Cortex of kidney (tissue), 1 donor: ENCODE measurements at places on chromosomes 1 and 21.

DNA sequence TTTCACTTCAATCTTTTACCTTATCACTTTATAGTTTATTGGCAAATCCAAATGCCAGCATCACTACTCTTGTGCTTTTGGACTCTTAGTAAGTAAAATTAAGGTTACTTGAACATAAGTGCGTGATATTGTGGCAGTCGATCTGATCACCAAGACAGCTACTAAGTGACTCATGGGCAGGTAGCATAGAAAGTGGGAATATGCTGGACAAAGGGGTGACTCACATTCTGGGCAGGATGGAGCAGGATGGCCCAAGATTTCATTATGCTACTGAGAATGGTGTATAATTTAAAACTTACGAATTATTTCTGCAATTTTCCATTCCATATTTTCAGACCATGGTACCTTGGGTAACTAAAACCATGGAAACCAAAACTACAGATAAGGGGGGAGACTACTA lies 120.2 kb downstream of the ROR1 start:
- no peak for DNase-seq

- DNase-seq = no peak
Measured at GRCh38 chr1:108569097-108569728, 9.3 kb downstream of the EEIG2 start.

DNA sequence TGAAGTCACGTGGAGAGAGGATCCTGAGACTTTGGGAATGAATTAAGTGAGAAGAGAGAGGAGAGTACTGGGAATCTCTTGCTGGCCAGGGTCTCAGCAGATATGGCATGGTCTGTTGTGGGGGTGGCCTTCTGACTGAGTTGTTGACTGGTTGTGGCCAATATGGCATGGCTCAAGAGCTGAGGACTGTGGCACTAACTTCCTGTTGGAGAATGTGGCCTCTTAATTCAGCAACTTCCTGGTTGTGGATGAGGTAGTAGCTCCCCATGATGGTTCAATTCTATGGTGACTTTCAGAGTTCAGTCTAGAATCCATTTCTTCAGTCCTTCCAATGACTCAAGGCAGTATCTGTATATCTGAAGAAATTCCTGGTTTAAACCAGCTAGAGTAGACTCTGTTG lies 44.7 kb upstream of the PAXBP1 start:
- no peak for DNase-seq

- no peak for DNase-seq
Measured at GRCh38 chr1:247402120-247402675, 13.8 kb upstream of the NLRP3 start.

- no peak for DNase-seq
Measured at GRCh38 chr1:166087734-166088571, 78.8 kb downstream of the FAM78B start.

GRCh38 chr1:159949123-159949522 lies 3.7 kb upstream of the IGSF9 start:
- no peak for DNase-seq

GRCh38 chr1:55155522-55155921 lies 59.6 kb downstream of the USP24 start:
- no peak for DNase-seq

- no peak for DNase-seq
Measured at GRCh38 chr1:7646981-7647901, 123.9 kb upstream of the VAMP3 start.

- DNase-seq = no peak
Measured at GRCh38 chr1:83854456-83854855, 144.5 kb downstream of the TTLL7 start.

GRCh38 chr1:24914226-24915069 lies 15.6 kb downstream of the RUNX3 start:
- no peak for DNase-seq

- DNase-seq = no peak
Measured at GRCh38 chr1:10793129-10793651, 3.3 kb downstream of the CASZ1 start.

DNA sequence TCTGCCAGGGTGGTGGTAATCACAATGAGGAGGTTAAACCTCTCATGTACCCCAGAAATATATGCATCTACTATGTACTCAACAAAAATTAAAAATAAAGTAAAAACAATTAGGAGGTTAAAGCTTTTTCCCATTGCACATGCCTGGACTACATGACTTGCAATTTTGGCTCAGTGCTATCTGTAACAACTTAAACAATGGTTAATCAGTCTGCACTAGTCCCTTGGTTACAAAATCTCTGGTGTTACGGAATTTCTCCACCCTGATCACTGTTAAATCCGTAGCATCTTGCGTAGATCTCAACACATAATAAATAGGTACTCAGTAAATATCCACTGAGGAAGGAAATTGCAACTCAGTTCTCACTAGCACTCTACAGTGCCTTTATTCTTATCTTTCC lies 66.5 kb downstream of the SDCCAG8 start:
- DNase-seq = no peak

DNA sequence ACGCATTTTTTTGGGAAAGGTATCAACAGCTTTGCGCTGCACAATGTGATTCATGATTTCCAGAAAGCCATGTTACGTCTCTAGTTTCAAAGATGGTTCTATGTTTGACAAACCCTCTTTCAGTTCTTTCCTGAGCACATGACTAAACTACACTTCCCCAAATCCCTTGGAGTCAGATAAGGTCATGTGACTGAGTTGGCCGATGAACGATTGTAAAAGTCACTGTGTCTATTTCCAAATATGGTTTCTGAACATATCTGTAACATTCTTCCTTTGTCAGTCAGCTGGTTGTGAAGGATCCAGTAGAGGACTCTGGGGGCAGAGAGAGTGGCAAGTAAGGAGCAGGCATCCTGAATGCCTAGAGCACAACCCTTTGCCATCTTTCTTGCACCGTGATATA lies 35.4 kb downstream of the TMPRSS15 start:
- no peak for DNase-seq

GRCh38 chr1:4718071-4718470 lies 63.7 kb downstream of the AJAP1 start:
- no peak for DNase-seq
